H1 (cell line): ENCODE measurements at places on chromosomes 1 and 21. TPM values are rescaled to one million over a fixed set of nuclear protein-coding genes. Genes with fewer than 3 reads are reported as not detected.

DNA sequence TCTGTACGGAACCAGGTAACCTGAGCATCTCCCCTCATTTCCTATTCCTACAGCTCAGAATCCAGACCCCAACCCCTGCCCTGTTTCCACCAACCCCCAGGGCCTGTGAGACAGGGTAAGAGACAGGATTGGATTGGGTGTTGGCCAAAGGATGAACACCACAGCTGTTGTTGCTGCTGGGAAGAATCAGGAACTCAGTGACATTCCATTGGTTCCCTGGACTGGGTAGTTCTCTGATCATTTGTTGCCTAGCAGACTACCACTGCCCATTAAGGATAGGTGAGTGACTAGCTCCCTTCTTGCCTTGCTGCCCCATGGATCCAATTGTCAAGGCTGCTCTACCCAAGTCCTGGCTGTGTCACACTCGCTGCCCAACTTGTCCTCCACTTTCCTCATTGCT, 10.0 kb downstream of the NCSTN start:
- no peaks in the 10 kb centered on the region for H3K4me1 ChIP-seq
- H3K4me3 ChIP-seq: no peak overlapping the region
- DNase-seq: no peak
- H3K36me3 ChIP-seq: peaks cover 71% of the 10 kb centered on the region
- no peak overlapping the region for H3K27ac ChIP-seq

DNA sequence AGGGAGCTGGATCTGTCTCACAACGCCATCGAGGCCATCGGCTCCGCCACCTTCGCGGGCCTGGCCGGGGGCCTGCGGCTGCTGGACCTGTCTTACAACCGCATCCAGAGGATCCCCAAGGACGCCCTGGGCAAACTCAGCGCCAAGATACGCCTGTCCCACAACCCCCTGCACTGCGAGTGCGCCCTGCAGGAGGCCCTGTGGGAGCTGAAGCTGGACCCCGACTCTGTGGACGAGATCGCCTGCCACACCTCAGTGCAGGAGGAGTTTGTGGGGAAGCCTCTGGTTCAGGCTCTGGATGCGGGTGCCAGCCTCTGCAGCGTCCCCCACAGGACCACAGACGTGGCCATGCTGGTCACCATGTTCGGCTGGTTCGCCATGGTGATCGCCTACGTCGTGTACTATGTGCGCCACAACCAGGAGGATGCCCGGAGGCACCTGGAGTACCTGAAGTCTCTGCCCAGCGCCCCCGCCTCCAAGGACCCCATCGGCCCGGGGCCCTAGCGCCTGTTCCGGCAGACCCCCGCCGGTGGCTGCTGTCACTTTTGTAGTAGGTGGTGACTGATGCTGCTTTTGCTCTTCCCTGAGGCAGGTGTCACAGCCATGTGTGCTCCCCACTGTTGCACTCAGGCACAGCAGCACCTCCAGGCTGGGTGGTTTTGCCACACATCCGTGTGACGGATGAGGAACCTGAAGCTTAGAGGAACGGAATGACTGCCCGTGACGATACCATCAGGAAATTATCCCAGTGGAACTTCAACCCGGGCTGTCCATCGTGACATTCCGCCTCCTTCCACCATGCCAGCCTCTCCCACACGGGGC, 1.8 kb downstream of the LRRC3 start:
- H3K4me3 ChIP-seq: no peak overlapping the region
- no peak for DNase-seq
- peaks cover 6% of the 10 kb centered on the region for H3K27me3 ChIP-seq
- no peak overlapping the region for H3K27ac ChIP-seq
- H3K4me1 ChIP-seq: no peaks in the 10 kb centered on the region
- no peaks in the 10 kb centered on the region for H3K36me3 ChIP-seq

- no peaks in the 10 kb centered on the region for H3K27me3 ChIP-seq
- no peak for DNase-seq
- H3K27ac ChIP-seq: no peak overlapping the region
- H3K4me1 ChIP-seq: no peaks in the 10 kb centered on the region
- no peak overlapping the region for H3K4me3 ChIP-seq
- no peaks in the 10 kb centered on the region for H3K36me3 ChIP-seq
Measured at GRCh38 chr21:31363720-31364119, 19.7 kb upstream of the TIAM1 start.

GRCh38 chr1:234776256-234776875, 166.4 kb upstream of the IRF2BP2 start:
- H3K36me3 ChIP-seq: no peaks in the 10 kb centered on the region
- no peak overlapping the region for H3K27ac ChIP-seq
- peaks cover 1% of the 10 kb centered on the region for H3K4me1 ChIP-seq
- no peak for DNase-seq
- H3K4me3 ChIP-seq: no peak overlapping the region

The C8A gene
- not detected in 2 replicates for total RNA-seq

DNA sequence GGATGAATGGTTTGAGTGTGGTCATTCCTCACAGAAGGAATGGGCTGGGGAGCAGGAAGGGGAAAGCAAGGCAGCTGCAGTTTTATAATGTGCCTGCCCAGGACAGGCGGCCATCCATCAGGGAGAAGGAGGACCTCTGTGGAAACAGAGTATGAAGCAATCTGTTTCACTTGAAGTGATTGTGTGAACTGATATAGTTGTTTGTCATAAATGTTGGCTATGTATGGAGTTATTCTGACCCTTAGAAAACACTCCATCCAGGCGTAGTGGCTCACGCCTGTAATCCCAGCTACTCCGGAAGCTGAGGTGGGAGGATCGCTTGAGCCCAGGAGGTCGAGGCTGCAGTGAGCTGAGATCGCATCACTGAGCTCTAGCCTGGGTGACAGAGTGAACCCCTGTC, 46.5 kb downstream of the NENF start:
- no peak overlapping the region for H3K4me3 ChIP-seq
- H3K27ac ChIP-seq: no peak overlapping the region
- H3K36me3 ChIP-seq: no peaks in the 10 kb centered on the region
- no peaks in the 10 kb centered on the region for H3K4me1 ChIP-seq

The SPATA45 gene
- total RNA-seq: 0.65 TPM in 1 of 2 replicates, not detected in the other

DNA sequence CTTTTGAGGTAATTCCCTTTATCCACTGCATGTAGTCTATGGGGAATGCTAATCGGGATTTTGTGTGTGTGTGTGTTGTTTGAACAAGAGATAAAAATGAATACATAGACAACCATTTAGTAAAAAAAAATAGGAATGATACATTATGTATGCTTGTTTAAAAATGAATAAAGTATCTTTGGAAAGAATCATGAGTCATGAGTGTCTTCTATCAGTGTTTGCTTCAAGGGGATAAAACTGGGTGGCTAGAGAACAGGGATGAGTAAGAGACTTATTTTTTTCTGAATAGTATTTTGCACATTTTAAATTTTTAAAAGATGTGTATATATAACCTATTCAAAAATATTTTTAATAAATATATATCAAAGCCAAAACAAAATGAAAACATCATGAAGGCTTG, 839.4 kb upstream of the ADGRL4 start:
- no peaks in the 10 kb centered on the region for H3K36me3 ChIP-seq
- no peak overlapping the region for H3K27ac ChIP-seq
- DNase-seq: no peak
- no peak overlapping the region for H3K4me3 ChIP-seq

DNA sequence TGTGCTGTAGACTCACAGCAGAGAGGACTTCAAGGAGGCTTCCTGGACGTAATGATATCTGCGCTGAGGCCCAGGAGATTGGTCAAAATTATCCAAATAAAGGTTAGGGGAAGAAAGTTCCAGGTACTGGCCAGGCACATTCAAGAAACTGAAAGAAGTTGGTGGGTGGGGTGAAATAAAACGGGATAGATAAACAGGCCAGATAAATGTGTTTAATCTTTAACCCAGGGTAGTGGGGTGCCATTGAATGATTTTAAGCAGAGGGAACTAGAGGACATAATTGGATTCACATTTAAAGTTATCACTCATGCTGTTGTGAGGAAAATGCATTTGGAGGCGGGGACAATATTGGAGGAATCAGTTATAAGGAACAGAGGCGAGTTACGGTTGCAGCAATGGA, 134.7 kb downstream of the NR5A2 start:
- no peak overlapping the region for H3K27ac ChIP-seq
- H3K4me1 ChIP-seq: no peaks in the 10 kb centered on the region
- H3K36me3 ChIP-seq: no peaks in the 10 kb centered on the region
- no peak overlapping the region for H3K4me3 ChIP-seq

The FTCD gene
- 3.3 and 6.0 TPM in 2 replicates for total RNA-seq
